Activated CD4-positive, CD25-positive, alpha-beta regulatory T cell treated with anti-CD3 and anti-CD28 coated beads, Interleukin-2, amount 50 U/mL, for 24 hours (primary cell): ENCODE measurements at places on chromosomes 2 and 18.

DNA sequence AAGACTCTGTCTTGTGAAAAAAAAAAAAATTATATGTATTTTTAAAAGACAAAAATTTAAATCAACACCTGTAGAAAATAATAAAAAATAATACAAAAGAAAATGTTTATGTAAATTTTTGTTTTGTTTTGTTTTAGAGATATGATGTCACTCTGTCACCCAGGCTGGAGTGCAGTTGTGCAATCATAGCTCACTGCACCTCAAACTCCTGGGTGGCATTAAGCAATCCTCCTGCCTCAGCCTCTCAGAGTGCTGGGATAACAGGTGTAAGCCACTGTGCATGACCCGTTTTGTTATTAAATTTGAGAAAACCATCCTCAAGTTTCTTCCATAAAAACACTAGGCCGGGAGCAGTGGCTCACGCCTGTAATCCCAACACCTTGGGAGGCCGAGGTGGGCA lies 56.2 kb upstream of the B3GNT7 start:
- no peak for ATAC-seq

- peak; percentile 60 for ATAC-seq
Measured at GRCh38 chr2:584863-585823, 92.1 kb downstream of the TMEM18 start.

GRCh38 chr18:25284861-25285550 lies 67.0 kb downstream of the ZNF521 start:
- no peak for ATAC-seq

- no peak for ATAC-seq
Measured at GRCh38 chr2:19195661-19196060, 162.8 kb downstream of the OSR1 start.

GRCh38 chr2:130251873-130252620 lies 53.8 kb upstream of the TUBA3E start:
- ATAC-seq: no peak

- ATAC-seq: no peak
Measured at GRCh38 chr2:109316091-109316490, 187.1 kb downstream of the SH3RF3 start.

DNA sequence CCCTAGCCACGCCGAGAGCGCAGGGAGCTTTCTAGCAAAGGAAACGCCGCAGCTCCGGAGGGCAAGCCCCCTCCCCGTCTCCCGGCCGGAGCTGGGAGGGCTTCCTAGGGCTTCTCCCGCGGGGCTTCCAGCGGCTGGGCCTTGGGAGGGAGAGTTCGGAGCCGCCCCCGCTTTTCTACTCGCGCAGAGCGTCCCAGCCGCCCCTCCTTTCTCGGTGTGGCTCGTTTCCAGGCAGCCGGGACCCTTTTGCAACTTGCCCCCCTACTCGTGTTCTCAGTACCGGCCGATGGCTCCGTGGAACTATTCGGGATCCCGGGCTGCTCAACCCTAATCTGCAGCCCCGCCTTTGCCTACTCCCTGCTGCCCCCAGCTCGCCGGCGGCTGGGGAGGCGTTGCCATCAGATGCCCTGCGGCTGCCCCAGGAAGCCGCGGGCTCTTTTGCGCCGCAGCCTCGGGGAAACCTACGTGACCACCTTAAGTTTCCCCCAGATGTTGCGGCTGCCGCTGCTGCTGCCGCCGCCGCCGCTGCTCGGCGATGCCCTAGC lies 1.5 kb upstream of the NR4A2 start:
- peak; percentile 36 for ATAC-seq

GRCh38 chr2:73291461-73292315 lies 1.7 kb downstream of the EGR4 start:
- no peak for ATAC-seq

DNA sequence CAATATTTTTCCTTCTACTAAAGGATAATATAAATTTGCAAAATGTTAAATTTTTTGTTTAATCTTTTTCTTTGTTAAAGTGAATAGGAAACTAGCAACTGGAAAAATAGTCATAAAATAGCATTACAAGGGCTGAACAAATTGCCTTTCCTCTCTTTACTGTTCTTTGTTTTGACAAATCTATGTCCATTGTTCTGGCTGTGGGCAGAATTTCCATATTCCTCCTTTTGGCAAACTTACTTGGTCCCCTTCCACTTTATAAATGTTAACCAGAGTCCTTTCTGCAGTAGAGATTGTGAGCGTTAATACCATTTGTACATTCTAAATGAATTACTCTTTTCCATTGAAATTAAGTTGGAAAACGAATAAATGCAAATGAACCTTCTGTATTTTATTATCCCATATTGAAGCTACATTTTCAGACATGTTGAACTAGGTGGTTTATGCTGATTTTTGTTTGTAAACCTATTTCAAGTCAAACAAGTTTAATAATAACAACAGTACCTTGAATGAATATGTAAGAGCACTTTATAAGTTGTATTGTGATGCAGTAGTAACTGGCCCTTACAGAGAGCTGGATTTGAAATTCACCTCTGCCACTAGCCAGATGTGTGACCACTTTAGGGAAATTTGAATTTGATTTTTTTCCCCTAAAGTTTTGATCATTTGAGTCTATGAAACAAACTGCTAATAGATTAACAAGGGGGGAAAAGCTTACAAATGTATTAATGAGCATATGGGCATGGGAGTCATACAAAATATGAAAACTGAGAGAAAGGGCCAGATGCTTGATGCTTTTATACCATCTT lies 3.3 kb downstream of the RNF125 start:
- no peak for ATAC-seq

GRCh38 chr2:219304223-219304622 lies 5.0 kb downstream of the PTPRN start:
- ATAC-seq: no peak

GRCh38 chr2:86025229-86025820 lies 80.4 kb downstream of the POLR1A start:
- no peak for ATAC-seq

DNA sequence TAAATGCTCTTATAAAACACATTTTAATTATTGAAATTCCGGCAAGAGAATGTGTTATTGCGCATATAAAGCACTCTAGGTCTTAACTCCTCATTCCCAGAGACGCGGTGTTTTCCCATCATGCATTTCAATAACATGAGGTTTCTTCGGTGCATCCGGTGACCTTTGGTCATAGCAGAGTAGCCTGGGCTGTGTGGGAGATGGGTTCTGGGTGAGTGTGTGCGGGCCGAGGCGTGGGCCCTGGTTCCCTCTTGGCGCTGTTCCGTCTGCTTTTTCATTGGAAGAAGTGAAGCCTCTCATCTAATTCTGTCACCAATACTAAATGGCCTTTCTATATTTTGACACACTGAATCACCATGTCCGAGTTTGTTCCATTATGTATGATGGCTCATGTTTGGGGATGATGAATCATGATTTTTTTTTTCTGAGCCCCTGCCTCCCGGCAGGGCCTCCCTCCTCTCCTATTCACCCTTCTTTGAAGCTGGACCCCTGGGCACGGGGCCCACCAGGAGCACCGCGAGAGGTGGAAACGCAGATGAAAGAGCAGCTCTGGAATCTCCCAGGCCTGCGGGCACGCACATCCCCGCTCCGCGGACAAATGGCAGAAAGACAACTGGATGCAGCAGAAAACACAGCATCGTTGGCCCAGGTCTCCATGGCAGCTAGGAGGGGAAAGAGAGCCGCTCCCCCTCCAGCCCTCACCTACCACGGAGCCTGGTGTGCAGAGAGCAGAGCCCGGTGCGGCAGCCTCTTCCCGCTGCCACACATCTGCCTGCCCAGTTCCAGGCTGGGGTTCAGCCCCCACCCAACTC lies 85.8 kb upstream of the HPCAL1 start:
- no peak for ATAC-seq

GRCh38 chr2:232761301-232761907 lies 15.0 kb downstream of the KCNJ13 start:
- ATAC-seq: no peak

GRCh38 chr18:58525928-58526424 lies 102.9 kb downstream of the ALPK2 start:
- ATAC-seq: peak; percentile 19

DNA sequence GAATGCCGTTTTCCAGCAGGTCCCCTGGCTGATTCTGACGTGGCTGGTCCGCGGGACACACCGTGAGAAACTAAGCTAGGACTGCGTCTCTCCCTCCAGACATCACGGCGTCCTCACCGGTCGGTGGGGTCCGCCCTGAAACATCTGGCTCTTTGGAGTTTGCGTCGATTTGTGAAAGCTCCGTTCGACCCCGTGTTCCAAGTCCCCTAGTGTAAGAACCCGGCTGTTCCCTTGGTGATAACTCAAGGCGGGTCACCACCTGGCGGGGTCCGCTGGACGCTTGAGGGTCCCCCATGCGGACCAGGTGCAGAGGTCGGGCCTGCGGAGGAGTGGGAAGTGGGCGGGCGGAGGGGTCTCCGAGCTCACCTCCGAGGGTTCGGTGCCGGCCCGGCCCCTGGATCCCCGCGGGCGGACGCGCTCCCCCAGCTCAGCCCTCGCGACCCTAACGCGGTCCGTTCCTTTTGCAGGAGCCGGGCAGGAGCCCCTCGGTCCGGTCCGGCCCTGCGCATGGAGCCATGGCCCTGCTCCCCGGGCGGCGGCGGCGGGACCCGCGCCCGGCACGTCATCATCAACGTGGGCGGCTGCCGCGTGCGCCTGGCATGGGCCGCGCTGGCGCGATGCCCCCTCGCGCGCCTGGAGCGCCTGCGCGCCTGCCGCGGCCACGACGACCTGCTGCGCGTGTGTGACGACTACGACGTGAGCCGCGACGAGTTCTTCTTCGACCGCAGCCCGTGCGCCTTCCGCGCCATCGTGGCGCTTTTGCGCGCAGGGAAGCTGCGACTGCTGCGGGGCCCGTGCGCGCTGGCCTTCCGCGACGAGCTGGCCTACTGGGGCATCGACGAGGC lies 65.6 kb downstream of the KCNG2 start:
- ATAC-seq: no peak

DNA sequence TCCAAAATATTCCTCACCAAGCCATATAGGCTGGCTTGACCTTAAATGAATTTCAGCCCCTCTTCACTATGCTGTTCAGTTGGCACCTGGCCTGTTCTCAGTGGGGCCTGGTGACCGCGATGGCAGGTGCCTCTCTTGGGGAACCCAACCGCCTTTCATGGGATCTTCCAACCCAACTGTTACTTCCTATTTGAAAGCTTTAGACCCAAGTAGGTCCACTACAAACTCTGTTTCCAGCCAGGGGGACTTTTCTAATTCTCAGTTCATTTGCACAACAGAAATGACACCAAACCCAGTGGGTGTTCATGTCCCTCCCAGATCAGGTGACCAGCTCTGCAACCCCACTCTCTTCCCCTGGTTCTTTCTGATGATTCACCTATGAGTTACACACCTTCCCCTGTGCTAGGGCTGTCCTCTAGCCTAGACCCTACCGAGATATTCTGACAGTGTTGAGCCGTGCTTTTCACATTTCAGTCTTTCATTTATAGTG lies 35.6 kb upstream of the NDUFV2 start:
- ATAC-seq: peak; percentile 49

- ATAC-seq: no peak
Measured at GRCh38 chr2:147862859-147863516, 18.2 kb downstream of the ACVR2A start.

GRCh38 chr2:205441524-205441923 lies 240.8 kb upstream of the NRP2 start:
- ATAC-seq: no peak

DNA sequence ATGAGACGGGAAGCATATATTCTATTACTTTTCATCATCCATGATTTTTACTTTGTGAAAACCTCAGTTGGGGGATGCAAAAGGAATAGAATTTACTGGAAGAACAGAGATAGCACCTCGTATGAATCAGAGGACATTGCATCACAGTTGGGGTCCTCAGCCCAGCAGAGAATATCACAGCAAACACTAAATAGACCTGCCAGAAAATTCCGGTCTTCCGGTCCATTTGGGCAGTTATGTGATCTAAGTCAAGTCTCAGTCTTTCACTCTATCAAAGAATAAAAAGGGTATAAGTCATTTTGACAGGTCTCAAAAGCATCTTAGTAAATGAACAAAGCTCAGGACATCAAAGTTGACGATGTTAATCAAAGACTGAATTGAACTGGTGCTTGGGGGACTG lies 1100.6 kb downstream of the DPP10 start:
- ATAC-seq: no peak

DNA sequence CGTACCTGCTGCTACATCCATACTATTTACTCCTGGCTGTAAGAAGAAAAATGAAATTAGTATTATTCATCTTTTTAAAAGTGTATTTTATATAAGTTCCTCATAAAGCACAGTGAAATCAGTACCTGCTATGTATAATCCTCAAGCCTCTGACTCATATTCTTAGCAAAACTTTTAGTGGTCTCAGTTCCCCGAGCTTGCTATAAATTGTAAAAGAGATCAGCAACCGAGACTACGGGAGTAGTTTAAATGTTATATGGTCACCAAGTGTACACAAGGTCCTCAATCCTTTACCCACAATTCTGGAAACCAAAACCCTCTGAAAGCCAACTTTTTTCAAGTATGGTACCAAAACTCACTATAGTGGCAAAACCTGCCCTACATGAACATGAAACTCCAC lies 24.2 kb downstream of the PRPF40A start:
- ATAC-seq: peak; percentile 64

DNA sequence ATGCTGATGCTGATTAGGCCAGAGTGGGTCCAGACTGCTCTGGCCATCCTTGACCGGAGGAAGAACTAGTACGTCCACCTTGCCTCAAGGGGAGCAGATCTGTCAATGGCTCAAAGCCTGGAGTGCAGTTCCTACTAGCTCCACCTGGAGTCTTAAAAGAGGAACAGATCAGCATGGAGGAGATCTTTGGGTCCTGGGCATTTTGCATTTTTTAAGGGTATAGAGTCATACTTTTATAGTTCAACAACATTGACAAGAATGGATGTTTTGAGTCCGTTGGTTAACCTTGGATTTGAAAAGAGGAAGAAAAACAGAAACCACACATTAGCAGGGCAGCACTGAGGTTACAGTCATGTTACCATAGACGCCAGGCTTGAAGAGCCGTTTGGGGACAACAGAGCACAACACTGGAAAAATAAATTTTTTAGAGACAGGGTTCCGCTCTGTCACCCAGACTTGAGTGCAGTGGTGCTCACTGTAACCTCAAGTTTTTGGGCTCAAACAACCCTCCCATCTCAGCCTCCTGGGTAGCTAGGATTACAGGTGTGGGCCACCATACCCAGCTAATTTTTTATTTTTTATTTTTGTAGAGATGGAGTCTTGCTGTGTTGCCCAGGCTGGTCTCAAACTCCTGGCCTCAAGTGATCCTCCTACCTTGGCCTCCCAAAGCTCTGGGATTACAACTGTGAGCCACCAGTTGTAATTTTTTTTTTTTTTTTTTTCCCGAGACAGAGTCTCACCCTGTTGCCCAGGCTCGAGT lies 78.5 kb downstream of the PRKCE start:
- peak; percentile 47 for ATAC-seq

DNA sequence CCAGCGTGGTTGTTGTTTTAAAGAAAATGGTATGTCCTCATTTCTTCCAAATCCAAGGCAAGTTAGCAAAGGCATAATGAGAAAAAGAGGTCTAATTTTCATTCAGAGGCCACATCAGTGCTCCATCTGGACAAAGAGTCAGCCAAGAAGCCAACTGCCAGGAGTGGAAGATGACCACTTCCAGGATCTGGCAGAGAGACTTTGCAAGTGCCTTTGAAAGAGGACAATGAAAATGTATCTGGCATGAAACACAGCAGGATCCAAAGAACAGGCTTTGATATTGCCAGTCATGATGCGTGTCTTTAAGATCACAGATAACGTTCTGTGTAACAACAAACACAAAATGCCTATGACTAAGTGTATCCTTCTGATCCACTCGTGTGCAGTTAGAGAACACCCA lies 82.8 kb downstream of the AFF3 start:
- ATAC-seq: no peak

- no peak for ATAC-seq
Measured at GRCh38 chr2:105854972-105855371, 110.3 kb downstream of the NCK2 start.
